ENCODE measurements at places on chromosomes 3 and 15.

GRCh38 chr3:15299036-15299435, 33.4 kb downstream of the SH3BP5 start:
- no peak for DNase-seq

DNA sequence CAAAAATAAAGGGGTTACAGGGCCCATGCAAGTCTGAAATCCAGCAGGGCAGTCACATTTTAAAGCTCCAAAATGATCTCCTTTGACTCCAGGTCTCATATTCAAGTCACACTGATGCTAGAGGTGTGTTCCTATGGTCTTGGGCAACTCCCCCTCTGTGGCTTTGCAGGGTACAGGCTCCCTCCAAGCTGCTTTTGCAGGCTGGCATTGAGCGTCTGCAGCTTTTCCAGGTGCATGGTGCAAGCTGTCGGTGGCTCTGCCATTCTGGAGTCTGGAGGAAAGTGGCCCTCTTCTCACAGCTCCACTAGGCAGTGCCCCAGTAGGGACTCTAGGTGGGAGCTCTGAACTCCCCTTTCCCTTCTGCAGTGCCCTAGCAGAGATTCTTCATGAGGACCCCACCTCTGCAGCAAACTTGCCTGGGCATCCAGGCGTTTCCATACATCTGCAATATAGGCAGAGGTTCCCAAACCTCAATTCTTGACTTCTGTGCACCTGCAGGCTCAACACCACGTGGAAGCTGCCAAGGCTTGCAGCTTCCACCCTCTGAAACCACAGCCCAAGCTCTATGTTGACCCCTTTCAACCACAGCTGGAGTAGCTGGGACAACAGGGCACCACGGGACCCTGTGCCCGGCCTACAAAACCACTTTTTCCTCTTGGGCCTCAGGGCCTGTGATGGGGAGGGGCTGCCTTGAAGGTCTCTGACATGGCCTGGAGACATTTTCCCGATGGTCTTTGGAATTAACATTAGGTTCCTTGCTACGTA, 80.1 kb upstream of the PLSCR5 start:
- no peak for DNase-seq

DNA sequence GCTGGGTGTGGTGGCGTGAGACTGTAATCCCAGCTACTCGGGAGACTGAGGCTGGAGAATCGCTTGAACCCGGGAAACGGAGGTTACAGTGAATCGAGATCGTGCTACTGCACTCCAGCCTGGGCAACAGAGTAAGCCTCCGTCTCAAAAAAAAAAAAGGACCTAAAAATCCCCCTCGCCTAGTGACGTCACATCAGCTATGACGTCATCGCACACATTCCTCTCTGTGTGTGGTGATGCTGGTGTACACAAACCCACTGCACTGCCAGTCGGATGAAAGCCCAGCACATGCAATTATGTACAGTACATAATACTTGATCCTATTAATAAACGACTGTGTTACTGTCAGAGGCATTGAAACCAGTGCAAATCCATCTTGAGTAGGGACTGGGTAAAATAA, 40.2 kb upstream of the SEC61A1 start:
- DNase-seq = no peak

GRCh38 chr15:87755226-87755625, 501.3 kb downstream of the NTRK3 start:
- DNase-seq = peak; percentile 33

- DNase-seq = no peak
Observed at GRCh38 chr3:15979495-15979894, 181.7 kb upstream of the ANKRD28 start.

GRCh38 chr3:138249636-138250035, 62.5 kb downstream of the ARMC8 start:
- DNase-seq = no peak

GRCh38 chr15:32878869-32879805, 161.3 kb downstream of the GREM1 start:
- DNase-seq = no peak
